ENCODE measurements at places on chromosomes 1 and 21.

GRCh38 chr1:6378096-6378746, 15.3 kb downstream of the ACOT7 start:
- H3K4me3 ChIP-seq = no peak overlapping the region
- H3K4me1 ChIP-seq = no peaks in the 10 kb centered on the region
- DNase-seq = no peak
- H3K27me3 ChIP-seq = peaks cover 2% of the 10 kb centered on the region
- no peak overlapping the region for H3K27ac ChIP-seq

GRCh38 chr1:209038316-209038715, 545.2 kb upstream of the CAMK1G start:
- no peaks in the 10 kb centered on the region for H3K36me3 ChIP-seq
- DNase-seq = no peak
- H3K27ac ChIP-seq = no peak overlapping the region

DNA sequence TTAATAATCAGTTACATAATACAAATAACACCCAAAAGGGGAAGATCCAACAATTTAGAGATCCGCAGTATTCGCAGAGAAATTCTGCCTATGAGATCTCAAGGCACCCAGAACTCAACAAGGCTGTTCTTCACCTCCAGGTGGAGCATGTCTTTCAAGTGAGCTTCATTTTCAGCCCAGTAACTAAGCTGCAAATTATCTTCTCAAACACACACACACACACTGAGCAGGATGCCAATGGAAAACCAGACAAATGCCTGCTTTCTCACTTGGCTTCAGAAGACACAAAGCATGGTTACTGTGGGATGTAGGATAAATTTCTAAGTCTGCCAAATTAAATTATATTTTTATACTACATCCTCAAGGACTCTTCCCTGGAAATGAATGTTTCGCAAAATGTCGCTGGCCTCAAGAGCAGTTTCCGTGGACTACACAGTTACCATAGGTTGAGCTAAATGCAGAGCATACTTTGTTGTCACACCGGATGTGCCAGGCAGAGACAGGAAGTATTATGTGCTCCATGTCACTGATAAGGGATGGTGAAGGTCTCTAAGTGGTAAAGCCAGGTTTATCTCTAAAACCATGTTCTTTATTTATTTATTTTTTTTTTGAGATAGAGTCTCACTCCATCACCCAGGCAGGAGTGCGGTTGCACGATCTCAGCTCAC, 30.3 kb downstream of the UBR4 start:
- H3K27me3 ChIP-seq = no peaks in the 10 kb centered on the region
- no peak overlapping the region for H3K27ac ChIP-seq
- H3K4me1 ChIP-seq = no peaks in the 10 kb centered on the region
- no peak for DNase-seq
- no peak overlapping the region for H3K4me3 ChIP-seq

DNA sequence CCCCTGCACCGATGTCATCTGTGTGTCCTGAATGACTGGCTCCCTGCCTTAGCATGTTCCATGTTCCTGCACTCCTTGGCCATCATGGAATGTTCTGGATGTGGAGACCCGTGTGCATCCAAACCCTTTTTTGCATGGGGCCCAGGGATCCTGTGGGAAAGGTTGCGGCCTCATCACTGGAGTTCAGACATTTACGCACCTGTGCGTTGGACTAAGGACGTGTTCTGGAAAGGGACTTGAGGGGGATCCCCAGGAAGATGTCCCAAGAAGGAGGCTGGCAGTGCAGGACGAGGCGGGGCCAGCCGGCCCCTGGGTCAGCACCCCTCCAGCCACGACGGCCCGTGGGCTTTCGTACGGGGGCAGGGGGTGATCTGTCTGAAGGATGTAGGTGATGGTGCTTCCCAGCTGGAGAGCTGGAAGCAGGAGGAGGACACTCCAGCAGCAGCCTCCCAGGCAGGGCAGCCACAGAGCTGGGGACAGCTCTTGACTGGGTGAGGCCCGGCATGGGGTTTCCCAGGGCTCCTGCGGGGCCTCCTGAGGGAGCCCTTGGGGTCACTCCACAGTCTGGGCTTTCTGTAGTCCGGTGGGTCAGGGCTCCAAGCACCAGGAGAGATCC, 67.2 kb downstream of the SCCPDH start:
- H3K27me3 ChIP-seq = peaks cover 3% of the 10 kb centered on the region
- H3K4me3 ChIP-seq = no peak overlapping the region
- DNase-seq = no peak
- H3K27ac ChIP-seq = no peak overlapping the region
- H3K4me1 ChIP-seq = peaks cover 68% of the 10 kb centered on the region
- H3K36me3 ChIP-seq = no peaks in the 10 kb centered on the region

DNA sequence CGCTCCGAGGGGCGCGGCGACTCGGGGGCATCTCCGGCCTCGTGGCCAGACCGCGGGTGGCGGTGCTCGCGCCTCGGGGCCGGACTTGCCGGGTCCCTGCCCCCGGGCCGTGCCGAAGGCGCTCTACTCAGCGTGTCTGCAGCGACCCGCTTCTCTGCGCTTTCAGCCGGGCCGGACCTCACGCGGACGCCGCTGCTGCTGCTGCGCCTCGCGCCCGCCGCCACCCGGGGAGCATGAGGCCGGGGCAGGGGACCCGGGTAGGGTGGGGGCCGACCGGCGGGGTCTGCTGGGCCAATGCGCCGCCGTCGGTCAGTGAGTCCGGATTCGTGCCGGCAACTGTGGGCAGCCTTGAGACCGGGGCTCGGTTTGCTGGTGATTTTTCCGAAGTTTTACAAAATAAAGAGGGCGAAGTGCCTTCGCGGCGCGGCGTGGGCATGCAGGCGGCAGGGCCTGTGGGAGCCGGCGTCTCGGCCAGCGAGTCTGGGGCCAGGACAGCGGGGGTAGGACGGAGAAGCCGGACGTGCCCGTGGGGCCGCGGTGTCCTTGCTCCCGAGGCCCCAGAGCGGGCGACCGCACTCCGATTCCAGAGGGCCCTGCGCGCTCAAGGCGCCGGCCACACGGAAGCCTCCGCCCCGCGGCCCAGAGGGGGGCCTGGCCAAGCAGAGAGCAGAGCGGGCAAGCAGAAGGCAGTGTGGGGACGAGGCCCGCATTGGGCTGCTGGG, 749 bp downstream of the FAM163A start:
- no peak overlapping the region for H3K27ac ChIP-seq
- peaks cover 91% of the 10 kb centered on the region for H3K27me3 ChIP-seq
- H3K4me1 ChIP-seq = peaks cover 42% of the 10 kb centered on the region
- H3K36me3 ChIP-seq = no peaks in the 10 kb centered on the region

Data from nephron progenitor cell (in vitro differentiated cells).